ENCODE measurements at places on chromosomes 16 and 17.

- DNase-seq = no peak
Observed at GRCh38 chr16:23920899-23921298, 85.1 kb downstream of the PRKCB start.

DNA sequence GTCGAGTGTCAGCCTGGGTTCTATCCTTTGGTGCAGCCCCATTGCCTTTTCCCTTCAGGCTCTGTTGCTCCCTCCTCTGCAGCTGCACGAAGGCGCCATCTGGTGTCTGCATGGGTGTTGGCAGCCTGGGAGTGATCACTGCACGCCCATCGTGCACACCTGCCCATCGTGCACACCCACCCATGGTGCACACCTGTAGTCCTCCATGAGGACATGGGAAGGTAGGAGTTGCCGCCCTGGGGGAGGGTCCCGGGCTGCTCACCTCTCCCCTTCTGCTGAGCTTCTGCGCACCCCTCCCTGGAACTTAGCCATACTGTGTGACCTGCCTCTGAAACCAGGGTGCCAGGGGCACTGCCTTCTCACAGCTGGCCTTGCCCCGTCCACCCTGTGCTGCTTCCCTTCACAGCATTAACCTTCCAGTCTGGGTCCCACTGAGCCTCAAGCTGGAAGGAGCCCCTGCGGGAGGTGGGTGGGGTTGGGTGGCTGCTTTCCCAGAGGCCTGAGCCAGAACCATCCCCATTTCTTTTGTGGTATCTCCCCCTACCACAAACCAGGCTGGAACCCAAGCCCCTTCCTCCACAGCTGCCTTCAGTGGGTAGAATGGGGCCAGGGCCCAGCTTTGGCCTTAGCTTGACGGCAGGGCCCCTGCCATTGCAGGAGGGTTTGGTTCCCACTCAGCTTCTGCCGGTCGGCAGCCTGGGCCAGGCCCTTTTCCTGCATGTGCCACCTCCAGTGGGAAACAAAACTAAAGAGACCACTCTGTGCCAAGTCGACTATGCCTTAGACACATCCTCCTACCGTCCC lies 2.9 kb downstream of the CTRL start:
- peak; percentile 30 for DNase-seq

DNA sequence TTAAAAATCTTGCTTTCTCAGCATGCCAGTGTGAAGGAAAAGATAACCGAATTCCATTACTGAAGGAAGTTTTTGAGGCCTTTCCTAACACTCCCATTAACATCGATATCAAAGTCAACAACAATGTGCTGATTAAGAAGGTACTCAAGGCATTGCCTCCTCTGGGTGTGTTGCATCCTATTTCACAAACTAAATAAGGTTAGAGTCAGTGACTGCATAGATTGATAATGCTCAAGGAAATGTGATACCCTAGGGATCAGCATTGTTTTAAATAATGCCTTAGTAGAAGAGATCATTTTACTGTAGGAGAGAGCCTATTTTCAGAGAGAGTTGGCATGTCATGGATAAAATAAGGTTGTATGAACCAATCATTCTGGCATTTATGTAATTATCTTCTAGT lies 36.8 kb downstream of the GDPD1 start:
- DNase-seq = no peak

DNA sequence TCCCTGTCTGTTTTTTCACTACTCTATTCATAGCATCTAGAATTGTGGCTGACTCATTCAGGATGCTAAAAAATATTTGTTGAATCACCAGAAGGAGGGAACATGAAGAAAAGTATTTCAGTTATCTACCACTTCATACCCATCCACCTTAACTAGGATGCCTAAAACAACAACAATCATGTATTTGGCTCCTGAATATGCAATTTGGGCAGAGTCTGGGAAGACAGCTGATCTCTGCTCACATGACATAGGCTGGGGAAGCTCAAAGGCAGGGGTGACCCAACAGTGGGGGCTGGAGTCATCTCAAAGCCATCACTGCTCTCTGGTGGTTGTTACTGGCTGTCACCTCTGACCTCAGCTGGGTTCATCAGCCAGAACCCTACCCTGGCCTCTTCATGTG lies 80.1 kb upstream of the RPL38 start:
- peak; percentile 1 for DNase-seq

GRCh38 chr17:43898446-43898845 lies 8.9 kb downstream of the MPP2 start:
- no peak for DNase-seq

DNA sequence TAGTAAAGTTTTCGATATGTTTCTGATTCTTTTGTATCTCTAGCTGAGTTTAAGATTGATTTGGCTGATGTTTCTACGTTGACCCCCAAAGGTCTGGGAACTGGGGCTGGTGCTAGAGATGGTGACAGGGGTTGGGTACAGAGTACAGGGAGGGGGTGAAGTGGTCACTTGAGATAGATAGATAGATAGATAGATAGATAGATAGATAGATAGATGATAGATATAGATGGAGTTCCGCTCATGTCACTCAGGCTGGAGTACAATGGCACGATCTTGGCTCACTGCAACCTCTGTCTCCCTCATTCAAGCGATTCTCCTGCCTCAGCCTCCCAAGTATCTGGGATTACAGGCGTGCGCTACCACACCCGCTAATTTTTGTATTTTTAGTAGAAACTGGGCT lies 1.8 kb upstream of the FBRS start:
- DNase-seq = no peak

DNA sequence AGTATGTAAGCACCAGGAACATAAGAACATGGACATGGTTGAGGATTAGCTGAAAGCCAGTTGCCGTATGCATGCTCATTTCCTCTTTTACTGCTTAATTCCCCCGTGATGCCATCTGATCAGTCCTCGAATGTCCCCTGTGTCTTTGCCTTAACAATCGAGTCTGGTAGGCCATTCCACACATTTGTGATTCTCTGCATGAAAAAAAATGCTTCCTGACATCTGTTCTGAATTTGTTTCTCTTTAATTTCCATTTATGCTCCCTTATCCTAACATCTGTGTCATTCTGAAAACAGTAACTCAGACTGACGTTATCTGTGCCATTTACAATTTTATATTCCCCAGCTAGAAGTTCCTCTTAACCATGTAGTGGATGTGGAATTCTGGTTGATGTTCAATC lies 158.2 kb upstream of the TOX3 start:
- DNase-seq = no peak

DNA sequence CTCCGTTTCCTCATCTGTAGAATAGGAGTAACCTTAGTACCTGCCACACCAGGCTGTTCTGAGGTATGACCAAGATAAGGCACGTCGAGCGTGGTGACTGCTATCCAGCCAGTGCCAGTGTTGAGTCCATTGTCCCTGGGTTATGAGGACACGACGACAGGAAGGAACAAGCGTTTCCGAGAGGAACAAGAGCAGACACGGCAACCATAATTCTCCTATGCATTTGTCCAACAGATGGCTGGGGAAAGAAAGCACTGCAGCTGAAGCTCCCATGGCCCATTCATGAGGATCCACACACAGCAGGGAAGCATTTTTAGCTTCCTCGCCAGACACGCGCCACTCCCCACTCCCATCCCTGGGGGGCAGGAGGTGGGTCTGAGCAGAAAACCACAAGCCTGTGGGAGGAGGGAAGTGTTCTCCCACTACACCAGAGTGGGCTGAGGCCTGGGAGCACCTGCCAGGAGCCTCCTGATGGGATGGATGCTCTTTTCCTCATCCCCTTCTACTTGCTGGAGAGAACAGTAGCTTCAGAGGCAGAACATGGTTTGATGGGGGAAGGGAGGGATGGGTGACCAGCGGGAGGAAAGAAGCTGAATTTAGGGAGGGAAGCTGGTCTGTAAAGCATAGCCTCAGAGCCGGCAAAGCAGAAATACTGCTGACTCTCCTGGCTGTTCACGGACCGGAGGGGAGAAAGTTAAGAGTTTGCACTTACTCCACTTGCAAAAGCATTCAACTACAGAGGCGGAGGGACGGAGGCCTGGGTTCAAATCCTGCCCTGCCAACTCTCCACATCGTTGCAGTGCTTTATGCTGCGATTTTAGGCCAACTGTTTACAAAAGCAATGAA lies 2.7 kb downstream of the COTL1 start:
- no peak for DNase-seq

GRCh38 chr17:5035315-5035714 lies at the start of gene SLC52A1:
SLC52A1 (minus strand) TSS chr17:5035426; CDS start chr17:5034606, 820 bp downstream.
- DNase-seq = no peak

- DNase-seq = no peak
Observed at GRCh38 chr16:76235025-76235424, 42.2 kb upstream of the CNTNAP4 start.

- no peak for DNase-seq
Observed at GRCh38 chr17:6213859-6214258, 143.7 kb downstream of the WSCD1 start.

DNA sequence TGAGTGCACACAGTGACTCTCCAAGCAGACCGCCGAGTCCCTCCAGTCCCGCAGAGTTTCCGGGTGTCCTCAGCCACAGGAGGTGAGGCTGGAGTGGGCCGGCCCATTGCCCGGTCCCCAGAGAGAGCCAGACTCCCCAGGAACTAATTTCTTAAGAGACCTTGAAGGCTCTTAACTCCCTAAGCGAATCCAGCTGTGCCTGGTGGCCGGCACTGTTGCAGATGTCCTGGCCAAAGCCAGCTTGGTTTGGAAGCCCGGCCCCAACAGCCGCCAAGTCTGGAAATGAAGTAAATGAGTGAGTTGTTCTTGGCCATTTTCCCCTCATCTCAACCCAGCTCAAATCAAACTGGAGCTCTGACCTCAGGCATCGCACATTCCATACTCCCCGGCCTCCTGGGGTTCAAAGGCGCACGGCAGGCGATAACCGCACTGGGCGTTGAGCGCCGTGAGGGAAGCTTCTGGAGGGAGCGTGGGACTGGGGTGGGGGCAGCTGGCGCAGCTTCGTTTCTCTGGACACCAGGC lies 42.0 kb downstream of the CMIP start:
- DNase-seq = no peak

DNA sequence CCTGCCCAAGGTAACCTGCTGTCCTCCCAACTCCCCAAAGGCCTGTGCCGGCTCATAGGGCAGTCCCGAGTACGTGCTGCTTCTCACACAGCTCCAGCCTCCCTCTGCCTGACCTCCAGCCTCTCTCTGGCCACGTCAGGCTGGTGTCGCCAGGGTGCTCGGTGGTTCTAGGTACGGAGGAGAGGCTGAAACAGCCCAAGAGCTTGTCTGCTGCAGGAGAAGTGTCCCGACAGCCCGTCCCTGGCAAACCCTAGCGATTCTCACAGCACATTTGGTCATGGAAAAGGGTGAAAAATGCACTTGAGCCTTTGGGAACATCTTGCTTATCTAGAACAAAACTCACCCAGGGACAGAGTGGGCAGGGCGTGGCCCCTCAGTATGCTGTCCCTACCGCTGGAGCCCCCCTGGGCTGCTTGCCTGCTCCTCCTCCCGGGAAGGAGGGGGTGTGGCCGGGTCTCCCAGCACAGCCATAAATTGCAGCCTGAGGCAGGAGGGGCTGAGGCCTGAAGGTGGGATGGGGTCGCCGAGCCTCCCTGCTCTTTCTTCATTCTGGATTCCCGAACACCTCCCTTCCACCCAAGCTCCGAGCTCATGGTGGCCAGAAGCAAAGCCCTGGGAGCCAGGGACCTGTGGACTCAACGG lies 40.4 kb downstream of the TIMM22 start:
- no peak for DNase-seq

DNA sequence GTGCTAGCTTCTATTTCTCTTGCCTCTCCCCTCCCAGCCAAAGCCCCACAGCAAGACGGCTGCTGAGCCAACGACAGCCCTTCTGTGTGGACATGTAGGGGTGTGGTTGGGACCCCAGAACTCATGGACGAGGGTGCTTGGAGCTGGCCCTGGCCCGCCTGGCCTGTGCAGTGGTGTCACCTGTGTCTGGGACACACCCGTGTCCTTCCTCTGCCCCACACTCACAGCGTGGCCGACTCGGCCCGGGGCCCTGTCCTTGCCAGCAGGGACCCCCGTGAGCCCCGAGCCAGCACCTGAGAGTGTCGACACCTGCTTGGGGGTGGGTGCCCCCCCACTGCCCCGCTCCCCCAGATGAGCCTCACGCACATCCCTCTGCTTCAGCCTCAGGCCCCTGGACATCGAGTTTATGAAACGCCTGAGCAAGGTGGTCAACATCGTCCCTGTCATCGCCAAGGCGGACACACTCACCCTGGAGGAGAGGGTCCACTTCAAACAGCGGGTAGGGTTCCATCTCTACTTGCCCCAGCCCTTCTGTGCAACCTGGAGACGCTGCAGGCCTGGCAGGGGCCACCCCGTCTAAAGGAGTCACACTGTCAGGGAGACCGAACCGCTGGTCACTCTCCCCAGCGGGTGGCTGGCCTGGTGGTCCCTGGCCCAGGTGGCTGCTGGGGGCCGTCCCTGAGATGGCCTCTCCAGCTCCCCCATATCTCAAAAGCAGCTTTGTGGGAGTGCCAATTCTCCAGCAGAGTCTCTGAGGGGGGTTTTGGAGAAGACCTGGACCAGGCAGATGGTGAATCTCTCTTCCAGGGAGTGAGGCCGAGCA lies 349.8 kb downstream of the SEC14L1 start:
- DNase-seq = no peak

GRCh38 chr16:87778830-87779579 lies 13.2 kb upstream of the KLHDC4 start:
- peak; percentile 98 for DNase-seq

DNA sequence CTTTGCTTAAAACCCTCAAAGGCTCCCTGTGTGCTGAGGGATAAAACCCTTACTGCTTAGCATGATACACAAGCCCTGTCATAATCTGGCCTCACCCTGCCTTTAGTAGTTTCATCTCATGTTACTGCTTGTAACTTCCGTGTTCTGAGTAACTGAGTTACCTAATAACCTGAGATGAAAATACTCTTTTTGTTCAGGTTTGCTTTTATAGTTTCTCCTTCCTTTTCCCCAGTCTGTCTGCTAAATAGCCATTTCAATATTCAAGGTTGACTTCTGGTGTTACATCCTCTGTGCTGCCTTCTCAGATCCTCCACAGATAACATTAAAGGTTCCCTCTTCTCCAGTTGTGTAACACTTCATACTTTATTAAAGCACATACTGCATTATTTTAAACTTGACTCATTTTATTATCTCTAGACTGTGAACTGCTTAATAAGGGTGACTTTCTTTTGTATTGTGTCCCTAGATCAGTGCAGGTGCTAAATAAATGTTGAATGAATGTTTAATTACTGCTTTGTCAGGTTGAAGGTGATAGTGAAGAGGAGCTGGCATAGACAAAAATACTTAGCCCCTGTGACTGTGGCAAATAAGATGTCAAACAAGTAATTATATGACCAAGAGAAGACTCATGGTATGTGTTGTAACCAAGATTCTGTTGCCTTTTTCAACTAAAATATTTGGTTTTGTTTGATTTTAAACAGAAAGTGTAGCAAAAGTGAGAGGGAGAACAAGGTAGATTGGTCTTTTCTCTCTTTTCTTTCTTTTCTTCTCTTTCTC lies 47.8 kb downstream of the NFAT5 start:
- DNase-seq = peak; percentile 13

GRCh38 chr16:75380870-75381269 lies 52.4 kb downstream of the CFDP1 start:
- DNase-seq = peak; percentile 23

GRCh38 chr17:16818340-16818739 lies 128.3 kb downstream of the CCDC144A start:
- DNase-seq = no peak

DNA sequence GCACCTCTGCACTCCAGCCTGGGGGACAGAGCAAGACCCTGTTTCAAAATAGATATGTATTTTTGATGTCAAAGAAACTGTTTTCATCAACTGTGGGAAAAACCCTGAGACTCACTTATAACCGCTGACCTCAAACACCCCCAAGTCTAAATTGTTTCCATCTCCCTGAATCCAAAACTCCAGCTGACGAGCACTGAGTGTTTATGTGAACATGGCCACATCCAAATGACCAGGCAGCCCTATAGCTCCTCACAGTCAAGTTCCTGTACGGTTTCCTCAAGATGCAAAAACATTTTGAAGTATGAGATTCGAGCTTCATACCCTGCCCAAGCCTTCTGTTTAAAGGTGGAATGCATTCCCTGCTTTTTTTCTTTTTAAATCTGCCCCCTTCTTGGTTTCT lies 45.3 kb upstream of the ZCCHC14 start:
- DNase-seq = no peak
